Activated CD4-positive, CD25-positive, alpha-beta regulatory T cell treated with anti-CD3 and anti-CD28 coated beads, Interleukin-2, amount 50 U/mL, for 72 hours (primary cell): ENCODE measurements at places on chromosomes 2 and 18.

DNA sequence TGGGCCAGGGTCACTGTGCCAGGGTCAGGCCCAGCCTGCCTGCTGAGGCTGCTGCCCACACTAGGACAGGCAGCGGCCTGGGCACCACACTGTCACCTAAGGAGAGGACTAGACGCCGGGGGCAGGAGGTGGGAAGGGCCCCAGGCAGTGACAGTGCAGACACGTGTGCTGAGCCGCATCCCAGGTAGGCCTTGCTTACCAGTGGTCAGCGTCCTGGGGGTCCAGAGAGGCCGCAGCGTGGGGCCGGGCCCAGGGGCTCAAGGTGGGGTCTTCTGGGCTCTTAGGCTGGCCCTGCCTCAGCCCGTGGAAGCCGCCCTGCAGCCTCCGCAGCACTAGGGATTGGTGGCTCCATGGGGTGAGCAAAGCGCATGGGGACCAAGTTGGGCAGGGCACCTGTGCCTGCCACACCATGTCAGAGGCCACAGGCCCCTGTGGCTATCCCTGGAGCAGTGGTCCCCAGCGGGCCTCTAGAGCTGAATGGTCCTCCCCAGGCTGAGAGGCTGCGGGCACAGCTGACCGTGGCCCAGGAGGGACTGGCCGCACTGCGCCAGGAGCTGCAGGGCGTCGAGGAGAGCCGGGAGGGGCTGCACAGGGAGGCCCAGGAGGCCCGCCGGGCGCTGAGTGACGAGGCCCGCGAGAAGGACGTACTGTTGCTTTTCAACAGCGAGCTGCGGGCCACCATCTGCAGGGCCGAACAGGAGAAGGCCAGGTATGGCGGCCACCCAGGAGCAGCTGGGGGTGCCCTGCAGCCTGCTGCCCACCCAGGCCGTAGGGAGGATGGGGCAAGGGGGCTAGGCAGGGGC, 35.2 kb upstream of the SNED1 start:
- DNase-seq: no peak

- DNase-seq: no peak
Measured at GRCh38 chr2:140775411-140775810, 1355.4 kb downstream of the LRP1B start.

- no peak for DNase-seq
Measured at GRCh38 chr18:31325051-31325450, 7.1 kb downstream of the DSG1 start.

DNA sequence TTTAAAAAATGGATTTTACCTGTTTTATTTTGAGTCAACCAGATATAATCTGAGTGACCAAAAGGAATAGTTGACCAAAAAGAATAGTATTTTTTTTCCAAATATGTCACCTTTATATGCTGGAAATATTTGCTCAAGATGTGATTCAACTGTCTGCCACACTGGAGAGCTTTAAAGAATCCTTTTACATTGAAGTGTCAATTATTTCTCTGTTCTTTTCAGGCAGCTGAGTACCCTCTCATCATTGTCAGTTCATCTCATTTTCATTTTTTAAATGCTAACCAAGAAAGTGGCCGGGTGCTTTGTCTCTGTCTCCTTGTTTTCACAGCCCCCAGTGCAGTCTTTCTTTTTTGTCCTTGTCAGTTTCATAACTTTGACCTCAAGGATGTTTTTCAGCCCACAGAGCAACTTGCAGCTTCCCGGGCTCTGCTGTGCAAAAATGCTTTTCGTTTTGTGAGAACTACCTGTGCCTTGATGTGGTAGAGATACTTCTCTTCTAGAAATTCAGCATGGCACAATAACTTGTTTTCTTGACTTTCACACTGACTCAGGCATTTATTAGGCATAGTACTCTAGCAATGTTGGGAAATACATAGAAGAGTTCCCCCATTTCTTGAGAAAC, 23.4 kb upstream of the CERS6 start:
- DNase-seq: no peak

DNA sequence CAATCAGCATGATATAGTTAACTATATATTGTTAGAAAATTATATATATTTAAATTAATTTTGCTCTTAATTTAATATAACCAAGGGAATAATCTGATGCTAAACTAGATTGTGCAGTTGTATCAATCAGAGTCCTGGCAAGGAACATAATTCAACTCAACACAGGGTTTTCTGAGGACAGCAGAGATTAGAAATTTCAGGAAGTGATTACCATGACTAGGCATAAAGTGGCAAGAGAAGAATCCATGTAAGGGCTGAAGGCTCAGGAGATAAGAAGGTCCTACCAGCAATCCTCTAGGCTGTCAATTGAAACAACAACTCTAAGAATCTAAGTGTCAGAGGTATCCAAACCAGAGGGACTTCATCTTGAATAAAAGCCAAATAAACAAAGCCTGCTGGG, 807.8 kb downstream of the DSC3 start:
- no peak for DNase-seq

- no peak for DNase-seq
Measured at GRCh38 chr18:29378651-29379136, 1201.8 kb upstream of the CDH2 start.

GRCh38 chr18:57705832-57706595, 84.4 kb upstream of the NARS1 start:
- no peak for DNase-seq

DNA sequence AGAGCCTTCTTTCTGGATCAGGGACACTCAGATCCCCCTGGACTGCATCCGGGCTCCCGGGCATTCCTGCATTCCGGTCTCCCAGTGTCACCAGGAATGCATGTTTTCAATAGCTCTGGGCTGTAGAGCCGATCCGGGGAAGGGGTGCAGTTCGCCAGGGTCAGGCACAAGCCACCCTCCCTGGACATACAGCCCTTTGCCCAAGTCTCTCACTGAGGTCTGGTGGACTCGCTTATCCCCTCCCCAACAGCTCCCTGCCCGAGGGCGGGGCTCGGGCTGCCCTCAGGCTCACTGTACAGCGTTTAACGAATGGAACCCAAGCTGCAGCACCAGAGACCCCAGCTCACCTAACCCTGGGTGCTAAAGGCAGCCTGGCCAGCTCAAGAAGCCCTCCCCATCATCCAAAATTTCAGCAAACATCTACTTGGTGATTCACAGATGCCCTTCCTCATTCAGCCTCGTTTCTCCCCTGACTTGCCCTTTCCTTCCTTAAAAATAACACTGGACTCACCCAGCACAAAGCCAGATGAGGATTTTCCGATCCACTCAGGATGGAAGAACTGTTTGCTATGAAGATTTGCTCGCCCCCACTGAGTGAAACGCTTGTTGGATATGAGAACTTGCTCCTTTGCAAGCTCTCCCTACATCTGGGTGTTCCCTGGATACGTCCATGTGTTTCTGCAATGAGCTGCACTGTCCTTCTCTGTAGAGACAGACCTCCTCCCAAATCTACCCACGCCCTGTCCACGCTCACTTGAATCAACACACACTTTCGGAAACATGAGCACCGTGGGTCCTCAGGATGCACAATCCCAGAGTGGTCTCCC, 58.1 kb downstream of the PXDN start:
- DNase-seq: no peak

GRCh38 chr2:164495491-164496223, 125.6 kb downstream of the GRB14 start:
- no peak for DNase-seq

- DNase-seq: no peak
Measured at GRCh38 chr2:26432859-26433258, 31.1 kb downstream of the DRC1 start.

GRCh38 chr2:168050377-168050776, 197.0 kb downstream of the STK39 start:
- DNase-seq: no peak

- DNase-seq: no peak
Measured at GRCh38 chr2:101264360-101264939, 11.8 kb downstream of the CNOT11 start.

DNA sequence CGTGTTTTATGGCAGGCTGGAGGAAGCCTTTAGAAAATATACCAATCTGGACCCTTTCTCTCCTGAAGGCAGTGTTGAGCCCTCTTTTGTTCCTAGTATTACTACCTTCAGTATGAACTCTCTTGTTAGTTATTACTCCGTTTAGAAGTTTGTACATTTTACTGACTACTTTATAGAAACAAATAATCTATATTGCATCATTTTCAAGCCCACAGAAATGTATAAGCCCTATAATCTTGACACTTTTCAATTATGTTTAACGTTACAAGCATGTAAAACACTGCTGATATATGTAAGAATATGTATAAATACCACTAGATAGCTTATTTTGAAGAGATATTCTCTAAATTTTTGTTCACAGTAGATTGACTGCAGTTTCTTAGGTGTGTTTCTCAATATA, 64.0 kb downstream of the SLC25A12 start:
- DNase-seq: no peak

DNA sequence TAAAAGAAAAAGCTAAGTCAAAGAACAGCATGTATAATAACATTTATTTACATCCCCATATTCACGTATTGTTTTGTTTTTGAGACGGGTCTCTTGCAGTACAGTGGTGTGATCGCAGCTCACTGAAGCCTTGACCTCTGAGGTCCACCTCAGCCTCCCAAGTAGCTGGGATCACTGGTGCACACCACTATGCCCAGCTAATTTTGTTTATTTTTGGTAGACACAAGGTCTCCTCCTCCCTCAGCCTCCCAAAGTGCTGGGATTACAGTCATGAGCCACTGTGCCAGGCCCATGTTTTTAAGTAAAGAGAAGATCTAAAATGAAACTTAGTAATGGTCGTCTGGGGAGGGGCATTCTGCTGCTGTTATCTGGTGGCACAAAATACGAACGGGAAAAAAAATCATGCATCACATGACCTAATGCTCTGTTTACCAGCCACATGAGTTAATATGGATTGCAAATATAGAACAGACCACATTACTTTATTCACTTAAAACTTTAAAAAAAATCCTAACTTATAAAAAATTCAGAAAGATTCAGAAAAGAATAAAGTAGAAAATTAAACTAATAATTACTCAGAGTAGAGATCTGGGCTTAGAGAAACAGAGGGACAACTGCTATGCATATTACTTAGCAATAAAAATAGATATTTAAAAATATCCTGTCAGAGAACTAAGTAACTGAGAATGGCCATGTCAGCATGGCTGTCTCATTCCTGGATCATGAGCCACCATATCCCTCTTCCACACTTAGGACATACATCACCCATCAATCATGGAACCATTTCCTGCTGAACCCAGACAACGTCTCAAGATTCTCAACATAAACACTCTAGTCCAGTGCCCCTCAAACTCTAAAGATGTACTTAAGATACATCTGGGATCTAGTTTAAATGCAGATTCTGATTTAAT, 7.3 kb downstream of the MMADHC start:
- no peak for DNase-seq
